ENCODE measurements at places on chromosomes 12 and 14. TPM values are rescaled to one million over a fixed set of nuclear protein-coding genes. Genes with fewer than 3 reads are reported as not detected.

Gene HNF1A
- polyA plus RNA-seq: 0.06 TPM

GRCh38 chr14:101731187-101732080 lies 30.1 kb upstream of the PPP2R5C start:
- peaks cover 10% of the 10 kb centered on the region for H3K27me3 ChIP-seq
- H3K27ac ChIP-seq: no peak overlapping the region
- peak; percentile 41 for DNase-seq
- H3K4me1 ChIP-seq: peaks cover 5% of the 10 kb centered on the region
- no peak overlapping the region for H3K4me3 ChIP-seq

DNA sequence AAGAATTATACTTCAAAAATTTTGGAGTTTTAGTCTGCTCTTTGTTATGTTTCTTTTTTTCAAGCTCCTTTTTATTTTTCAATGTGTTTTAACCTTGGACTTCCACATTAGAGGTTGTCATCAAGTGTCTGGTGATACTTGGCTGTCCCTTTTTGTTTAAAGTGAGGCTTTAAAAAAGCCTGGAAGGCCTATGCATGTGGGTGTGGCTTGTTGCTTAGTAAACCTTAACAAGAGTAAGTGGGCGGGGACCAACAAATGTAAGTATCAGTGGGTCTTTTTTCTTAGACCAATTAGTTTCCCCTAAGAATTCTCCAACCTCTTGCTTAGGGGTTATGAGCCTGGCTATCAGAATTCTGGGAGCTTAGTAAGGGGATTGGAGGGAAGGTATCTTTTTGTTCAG lies 26.4 kb downstream of the HCFC2 start:
- no peaks in the 10 kb centered on the region for H3K27me3 ChIP-seq
- no peak for DNase-seq
- H3K36me3 ChIP-seq: peaks cover 24% of the 10 kb centered on the region
- peaks cover 13% of the 10 kb centered on the region for H3K4me1 ChIP-seq
- H3K4me3 ChIP-seq: no peak overlapping the region

- H3K36me3 ChIP-seq: no peaks in the 10 kb centered on the region
- H3K4me1 ChIP-seq: no peaks in the 10 kb centered on the region
- peaks cover 36% of the 10 kb centered on the region for H3K27me3 ChIP-seq
- no peak for DNase-seq
- no peak overlapping the region for H3K27ac ChIP-seq
Observed at GRCh38 chr12:102953221-102953620, 4.3 kb upstream of the ASCL1 start.

GRCh38 chr14:74488786-74489397 lies 4.2 kb downstream of the NPC2 start:
- H3K4me3 ChIP-seq: no peak overlapping the region
- DNase-seq: peak; percentile 67
- no peak overlapping the region for H3K27ac ChIP-seq
- peaks cover 4% of the 10 kb centered on the region for H3K4me1 ChIP-seq
- 0 out of 2 replicates have a peak, but pooled peaks cover 3% of the 10 kb centered on the region for H3K36me3 ChIP-seq

DNA sequence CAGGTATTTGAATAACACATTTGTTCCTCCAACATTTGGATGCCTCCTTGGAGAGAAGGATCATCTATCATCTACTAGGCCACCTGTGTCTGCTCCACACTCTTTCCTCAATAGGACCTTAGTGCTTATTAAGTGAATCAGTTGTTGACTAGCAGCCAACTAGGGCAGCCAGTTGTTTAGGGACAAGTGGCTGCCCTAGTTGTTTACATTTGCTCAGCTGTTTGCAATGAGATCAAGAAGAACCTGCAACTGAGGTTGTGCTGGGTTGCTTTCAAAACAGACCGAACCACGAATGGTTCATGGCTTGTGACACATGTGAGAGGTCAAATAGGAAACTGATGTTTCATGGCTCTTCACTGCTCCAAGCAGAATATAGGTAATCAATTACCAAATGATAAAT lies 53.8 kb downstream of the TMCC3 start:
- DNase-seq: peak; percentile 6
- H3K36me3 ChIP-seq: no peaks in the 10 kb centered on the region
- peaks cover 9% of the 10 kb centered on the region for H3K27me3 ChIP-seq
- no peak overlapping the region for H3K27ac ChIP-seq

Gene SLCO1B1
- polyA plus RNA-seq: not detected

DNA sequence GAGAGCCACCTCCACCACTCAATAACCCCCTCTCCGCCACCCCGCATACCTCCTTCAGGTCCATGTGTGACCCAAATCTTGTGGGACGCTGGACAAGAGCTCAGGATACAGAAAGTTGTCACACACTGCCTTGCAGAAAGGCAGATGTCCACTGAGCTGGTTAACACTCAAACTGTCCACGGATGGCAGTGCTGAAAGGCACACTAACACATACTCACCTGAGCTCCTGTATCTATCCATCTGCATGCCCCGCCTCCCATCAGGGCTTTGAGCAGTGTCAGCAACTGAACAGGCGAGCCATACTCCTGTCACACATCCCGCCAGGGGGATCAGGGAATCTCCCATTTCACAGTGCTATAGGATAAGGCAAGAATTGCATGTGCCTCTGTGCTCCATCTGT lies 642.0 kb downstream of the GALC start:
- DNase-seq: no peak
- H3K27me3 ChIP-seq: no peaks in the 10 kb centered on the region
- no peaks in the 10 kb centered on the region for H3K36me3 ChIP-seq
- no peak overlapping the region for H3K4me3 ChIP-seq
- no peaks in the 10 kb centered on the region for H3K4me1 ChIP-seq
- H3K27ac ChIP-seq: no peak overlapping the region

- no peak overlapping the region for H3K27ac ChIP-seq
- H3K36me3 ChIP-seq: no peaks in the 10 kb centered on the region
- peaks cover 2% of the 10 kb centered on the region for H3K4me1 ChIP-seq
- DNase-seq: no peak
Observed at GRCh38 chr12:26378711-26379110, 183.3 kb downstream of the SSPN start.

DNA sequence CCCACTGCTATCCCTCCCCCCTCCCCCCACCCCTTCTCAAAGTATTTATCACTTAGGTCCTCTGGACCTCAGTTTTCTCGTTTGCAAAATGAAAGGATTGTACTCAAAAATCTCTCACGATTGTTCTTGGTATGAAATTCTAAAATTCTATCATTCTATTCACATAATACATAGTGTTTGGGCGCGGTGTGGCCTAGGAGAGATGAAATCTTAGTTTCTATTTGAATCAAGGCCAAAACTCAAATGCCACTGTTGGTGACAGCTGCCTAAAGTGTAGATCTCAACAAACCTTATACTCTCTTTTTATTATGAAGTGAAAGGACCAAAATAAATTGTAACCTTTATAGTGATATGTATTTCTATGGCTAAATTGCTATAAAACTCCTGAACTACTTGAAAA lies 23.7 kb upstream of the YAF2 start:
- H3K4me1 ChIP-seq: no peaks in the 10 kb centered on the region
- H3K4me3 ChIP-seq: no peak overlapping the region
- no peaks in the 10 kb centered on the region for H3K27me3 ChIP-seq
- H3K36me3 ChIP-seq: no peaks in the 10 kb centered on the region
- no peak for DNase-seq

- H3K36me3 ChIP-seq: no peaks in the 10 kb centered on the region
- H3K27me3 ChIP-seq: no peaks in the 10 kb centered on the region
- no peak for DNase-seq
- H3K4me3 ChIP-seq: no peak overlapping the region
Observed at GRCh38 chr12:43347026-43347425, 205.0 kb downstream of the ADAMTS20 start.

- no peak for DNase-seq
- no peak overlapping the region for H3K4me3 ChIP-seq
- H3K36me3 ChIP-seq: no peaks in the 10 kb centered on the region
- no peaks in the 10 kb centered on the region for H3K27me3 ChIP-seq
- H3K4me1 ChIP-seq: no peaks in the 10 kb centered on the region
Observed at GRCh38 chr12:8644345-8645248, 18.0 kb downstream of the MFAP5 start.

DNA sequence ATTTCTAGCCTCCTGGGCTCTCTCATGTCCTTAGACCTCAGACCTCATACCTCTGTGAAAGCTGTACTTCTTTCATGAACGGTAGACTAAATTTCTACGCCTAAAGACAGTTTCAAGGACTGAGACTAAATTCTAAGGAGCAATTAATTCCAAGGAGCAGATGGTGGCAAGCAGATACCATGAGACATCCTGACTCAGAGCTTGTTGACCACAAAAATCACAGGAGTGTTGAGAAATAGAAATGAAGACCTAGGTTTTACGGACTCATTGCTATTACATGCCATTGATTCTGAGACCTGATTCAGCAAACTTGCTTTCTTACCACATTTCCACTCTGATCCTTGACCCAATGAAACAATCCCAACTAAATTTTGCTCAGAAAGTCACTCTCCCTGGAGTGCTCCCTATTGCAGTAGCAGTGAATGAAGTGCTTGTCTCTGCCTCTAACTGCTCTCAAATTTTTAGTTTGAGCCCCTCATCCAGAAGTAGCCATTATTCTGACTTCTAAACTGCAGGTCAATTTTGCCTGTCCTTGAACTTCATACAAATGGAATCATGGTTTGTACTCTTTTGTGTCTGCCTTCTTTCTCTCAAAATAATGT lies 52.0 kb downstream of the PEX5 start:
- H3K4me1 ChIP-seq: no peaks in the 10 kb centered on the region
- peak; percentile 57 for DNase-seq
- no peak overlapping the region for H3K4me3 ChIP-seq
- H3K36me3 ChIP-seq: no peaks in the 10 kb centered on the region

- no peak for DNase-seq
- H3K36me3 ChIP-seq: no peaks in the 10 kb centered on the region
- peak overlapping the region; percentile 8 for H3K27ac ChIP-seq
- H3K27me3 ChIP-seq: no peaks in the 10 kb centered on the region
Observed at GRCh38 chr12:12885096-12885792, 6.1 kb upstream of the GPRC5A start.

- DNase-seq: peak; percentile 15
- no peak overlapping the region for H3K4me3 ChIP-seq
- no peaks in the 10 kb centered on the region for H3K27me3 ChIP-seq
- H3K4me1 ChIP-seq: peaks cover 9% of the 10 kb centered on the region
- H3K27ac ChIP-seq: peak overlapping the region; percentile 89
Observed at GRCh38 chr14:30195941-30196340, 268.3 kb upstream of the PRKD1 start.

DNA sequence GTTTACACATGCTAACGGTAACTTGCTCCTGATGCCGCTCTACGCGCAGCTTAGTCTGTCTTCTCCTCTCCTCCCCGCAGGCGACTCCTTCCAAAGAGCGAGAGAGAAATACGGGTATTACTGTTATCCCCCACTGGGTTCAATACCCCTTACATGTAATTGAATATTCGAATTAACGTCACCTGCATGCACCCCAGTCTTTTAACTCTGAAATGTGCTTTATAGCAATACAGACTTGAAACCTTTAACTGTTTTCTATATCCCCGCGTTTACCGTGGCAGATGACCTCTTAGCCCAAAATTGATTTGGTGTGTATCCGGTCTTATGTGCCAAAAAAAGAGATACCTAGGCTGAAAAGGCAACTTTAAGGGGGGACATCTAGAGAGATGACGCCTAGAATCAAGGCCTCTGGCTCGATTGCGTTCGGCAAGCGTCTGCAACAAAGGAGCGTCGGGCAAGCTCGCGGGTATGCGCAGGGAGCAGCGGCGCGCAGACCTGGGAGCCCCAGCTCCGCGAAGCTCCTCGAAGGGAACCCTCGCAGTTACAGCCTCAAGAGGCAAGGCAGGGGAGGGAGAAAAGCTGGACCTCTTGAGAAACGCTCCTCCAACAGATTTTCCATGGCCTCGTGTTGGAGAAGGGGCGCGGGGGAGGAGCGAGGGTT lies 6.8 kb upstream of the FOXG1 start:
- no peak overlapping the region for H3K27ac ChIP-seq
- no peak overlapping the region for H3K4me3 ChIP-seq
- H3K36me3 ChIP-seq: no peaks in the 10 kb centered on the region
- peaks cover 84% of the 10 kb centered on the region for H3K27me3 ChIP-seq
- H3K4me1 ChIP-seq: no peaks in the 10 kb centered on the region
- no peak for DNase-seq

- no peak for DNase-seq
- H3K4me1 ChIP-seq: peaks cover 34% of the 10 kb centered on the region
- peak overlapping the region; percentile 45 for H3K27ac ChIP-seq
Observed at GRCh38 chr12:120249875-120250795, 15.4 kb downstream of the PXN start.

DNA sequence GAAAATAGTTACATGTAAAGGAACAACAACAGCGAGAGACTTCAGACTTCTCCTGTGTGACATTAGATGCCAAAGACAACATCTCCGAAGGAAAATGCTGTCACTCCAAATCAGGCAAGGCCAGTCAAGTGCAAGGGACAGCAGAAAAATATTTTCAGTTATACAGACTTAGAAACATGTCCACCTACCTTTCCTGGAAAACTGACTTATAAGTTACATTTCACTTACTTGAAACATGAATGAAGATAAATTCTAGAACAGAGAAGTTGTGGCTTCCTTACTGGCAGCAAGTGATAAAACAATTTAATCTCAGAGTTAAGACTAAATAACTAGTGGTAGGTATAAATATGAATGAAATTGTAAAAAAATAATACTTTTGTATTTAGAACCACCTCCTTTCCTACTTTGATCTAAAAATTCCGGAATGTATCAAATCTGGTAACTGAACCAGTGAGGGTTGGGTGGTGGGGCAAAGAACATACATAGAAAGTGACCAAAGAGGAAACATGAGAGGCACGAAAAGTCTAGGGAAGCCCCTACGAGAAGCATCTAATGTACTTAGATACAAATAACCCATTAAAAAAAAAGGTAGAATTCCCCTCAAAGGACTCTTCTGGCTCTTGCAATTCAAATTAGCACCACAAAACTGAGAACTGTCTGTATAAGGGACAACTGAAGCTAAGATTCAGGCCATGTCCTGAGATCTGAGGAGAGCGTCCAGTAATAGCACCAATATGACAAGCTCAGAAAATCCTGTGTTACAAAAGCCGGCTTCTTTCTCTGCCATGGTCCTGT lies 21.2 kb downstream of the MTHFD1 start:
- no peaks in the 10 kb centered on the region for H3K4me1 ChIP-seq
- H3K36me3 ChIP-seq: peaks cover 5% of the 10 kb centered on the region
- H3K4me3 ChIP-seq: no peak overlapping the region
- H3K27me3 ChIP-seq: no peaks in the 10 kb centered on the region

Gene ADCY6
- 35.1 TPM for polyA plus RNA-seq

DNA sequence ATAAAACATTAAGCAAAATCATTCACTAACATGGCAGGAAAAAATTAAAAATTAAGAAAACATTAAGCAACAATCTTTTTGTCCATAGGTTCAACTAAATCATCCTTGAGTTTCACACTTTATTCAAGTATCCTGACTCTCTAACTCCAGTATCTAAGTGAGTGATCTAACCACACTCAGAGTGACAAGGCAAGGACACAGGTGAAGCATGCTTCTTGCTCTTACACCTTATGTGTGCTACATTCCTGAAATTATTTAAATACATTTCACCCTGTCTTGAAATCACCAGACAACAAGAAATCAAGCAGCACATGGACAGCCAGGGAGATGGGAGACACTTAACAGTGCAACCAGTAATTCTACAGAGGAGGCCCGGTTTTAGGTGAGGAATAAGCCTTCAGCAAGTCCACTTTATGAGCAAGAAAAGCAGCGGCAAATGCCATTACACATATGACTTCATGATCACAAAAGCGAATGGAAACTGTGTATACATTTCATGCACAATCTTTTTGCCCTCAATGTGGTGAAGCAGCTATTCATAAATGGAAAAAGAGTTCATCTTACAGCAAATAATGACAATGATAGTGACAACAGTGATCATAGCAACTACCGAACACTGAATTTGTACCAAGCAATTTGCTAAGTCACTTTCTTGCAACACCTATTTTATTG lies 37.4 kb downstream of the PHLDA1 start:
- H3K36me3 ChIP-seq: no peaks in the 10 kb centered on the region
- H3K27me3 ChIP-seq: no peaks in the 10 kb centered on the region
- no peak for DNase-seq
- H3K27ac ChIP-seq: no peak overlapping the region
